ENCODE measurements at places on chromosomes 12 and 14.

GRCh38 chr14:54200726-54201125, 196.1 kb upstream of the CDKN3 start:
- no peak for DNase-seq

DNA sequence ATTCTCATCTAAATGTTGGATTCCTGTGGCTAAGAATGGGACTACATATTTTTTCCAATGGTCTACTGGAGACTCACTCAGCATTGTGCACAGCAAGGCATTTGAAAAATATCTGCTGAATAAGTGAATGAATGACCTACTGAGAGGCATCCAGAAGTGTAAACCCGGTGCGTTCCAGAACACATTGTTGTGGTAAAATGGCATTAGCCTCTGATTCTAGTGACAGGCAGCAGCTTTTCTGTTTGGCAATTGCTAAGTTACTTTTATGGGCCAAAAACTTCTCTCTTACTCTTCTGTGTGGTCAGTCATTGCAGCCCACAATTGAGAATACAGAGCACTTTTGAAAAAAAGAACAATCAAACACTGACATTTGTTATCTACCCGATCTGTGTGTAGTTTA, 36.5 kb downstream of the WIF1 start:
- no peak for DNase-seq

DNA sequence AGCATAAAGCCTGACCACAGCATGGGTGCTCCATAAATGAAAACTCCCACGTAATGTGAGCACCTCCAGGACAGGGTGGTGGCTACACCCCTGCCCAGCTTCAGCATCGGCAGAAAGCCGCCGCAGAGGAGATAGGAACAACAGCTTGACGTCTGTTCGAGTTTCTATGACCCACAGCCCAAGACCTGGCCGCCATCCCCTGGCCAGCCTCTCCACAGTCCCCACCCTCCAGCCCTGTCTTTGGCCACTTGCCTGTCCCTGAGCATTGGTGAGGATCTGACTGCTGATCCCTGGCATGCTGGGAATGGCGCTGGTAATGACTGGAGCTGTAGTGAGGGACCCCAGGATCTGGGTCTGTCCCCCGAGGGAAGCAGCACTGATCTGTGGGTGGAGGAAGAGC, 21.3 kb downstream of the POU6F1 start:
- no peak for DNase-seq

- DNase-seq: no peak
These were observed 56.2 kb downstream of the FNTB start for GRCh38 chr14:65042731-65043372.

DNA sequence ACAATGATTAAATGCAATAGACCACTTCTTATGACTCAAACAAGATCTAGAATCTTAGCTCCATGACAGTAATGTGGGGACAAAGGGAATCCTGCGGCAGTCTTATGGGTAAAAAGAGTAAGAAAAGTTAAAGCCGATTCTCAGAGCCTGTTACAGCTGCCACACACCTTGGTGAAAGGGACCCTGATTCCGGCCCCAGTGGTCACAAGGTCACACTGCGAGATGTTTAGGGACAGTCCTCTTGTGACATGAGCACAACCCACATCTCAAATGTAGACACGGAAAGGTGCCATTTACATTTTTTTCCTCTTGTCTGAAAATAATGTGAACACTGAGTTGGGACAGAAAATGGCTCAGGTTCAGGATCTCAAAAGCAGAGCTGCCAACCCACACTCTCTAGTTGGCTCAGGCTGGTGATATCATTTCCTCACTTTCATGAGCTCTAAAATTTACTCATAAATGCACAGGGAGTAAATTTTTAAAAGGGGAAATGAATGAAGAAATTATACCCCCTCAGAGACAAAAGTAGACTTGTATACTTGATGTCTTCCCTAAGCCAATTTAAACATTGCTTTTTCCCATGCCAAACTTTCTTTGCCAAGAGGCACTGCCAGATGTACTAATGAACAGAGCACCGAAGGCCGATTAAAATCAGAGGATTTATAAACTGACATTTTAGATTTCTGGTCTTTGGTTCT, 113.1 kb upstream of the OVCH1 start:
- no peak for DNase-seq

DNA sequence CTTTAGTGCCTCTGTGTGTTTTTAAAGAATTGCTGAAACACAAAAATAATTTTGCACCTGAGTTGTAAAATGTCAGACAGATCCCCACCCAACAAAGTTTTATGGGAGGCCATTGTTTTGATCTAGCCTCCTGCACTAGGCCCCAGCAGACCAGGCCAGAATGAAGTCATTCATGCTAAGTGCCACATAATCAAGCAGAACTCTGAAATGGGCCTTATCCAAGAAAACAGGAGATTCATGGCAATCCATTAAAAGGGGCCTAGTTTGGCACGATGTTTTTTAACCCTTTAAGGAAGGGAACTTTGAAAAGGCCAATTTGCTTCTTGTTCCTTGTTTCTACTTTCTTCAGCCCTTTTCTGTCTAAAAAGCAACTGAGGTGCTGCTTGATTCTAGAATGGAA, 260.9 kb downstream of the ITPR2 start:
- no peak for DNase-seq

- no peak for DNase-seq
These were observed 3.7 kb downstream of the MYH6 start for GRCh38 chr14:23404331-23404900.

DNA sequence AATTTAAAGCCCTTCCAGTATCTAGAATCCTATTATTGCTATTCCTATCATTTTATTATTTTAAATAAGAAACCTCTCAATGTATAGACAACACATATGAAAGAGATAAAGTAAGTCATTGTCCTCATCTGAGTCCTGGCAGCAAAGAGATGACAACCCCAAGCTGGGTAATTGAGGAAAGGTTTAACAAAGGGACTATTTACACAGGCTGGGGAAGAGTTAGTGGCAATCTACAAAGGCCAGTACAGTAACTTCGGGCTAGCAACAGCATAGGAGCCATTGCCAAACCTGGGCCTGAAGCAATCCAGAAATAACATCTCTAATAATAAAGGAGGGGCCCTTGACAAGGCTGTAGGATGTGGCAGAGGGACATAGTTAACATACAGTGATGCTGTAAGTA, 11.2 kb downstream of the PDE6H start:
- no peak for DNase-seq

GRCh38 chr14:36973806-36974442, 198.5 kb downstream of the SLC25A21 start:
- DNase-seq: no peak

- no peak for DNase-seq
These were observed 59.9 kb downstream of the SLC6A12 start for GRCh38 chr12:154058-154457.

DNA sequence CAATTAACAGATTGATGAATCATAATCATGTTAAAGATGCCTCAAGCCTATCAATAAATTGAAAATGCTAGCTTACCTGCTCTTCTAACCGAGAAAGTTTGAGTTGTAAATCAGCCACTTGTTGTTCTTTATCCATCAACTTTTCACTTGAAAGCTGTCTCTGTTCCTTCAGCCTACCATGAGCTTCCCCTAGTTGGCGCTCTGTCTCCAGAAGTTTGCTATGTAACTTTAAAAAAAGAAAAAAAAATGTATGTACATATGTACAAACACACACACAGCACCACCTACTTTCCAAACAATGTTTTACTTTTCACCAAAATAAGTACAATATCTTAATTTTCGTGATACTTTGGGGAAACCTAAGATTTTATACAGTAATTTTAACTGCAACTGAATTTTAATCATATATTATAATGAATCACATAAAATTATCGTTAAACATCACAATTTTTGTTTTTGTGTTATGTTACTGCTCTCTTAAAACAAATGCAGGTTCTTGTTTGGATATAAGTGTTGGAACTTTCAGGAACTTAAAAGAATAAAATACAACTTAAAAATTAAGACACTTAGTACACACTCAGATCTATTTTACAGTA, 101.2 kb downstream of the EEA1 start:
- DNase-seq: peak; percentile 35

DNA sequence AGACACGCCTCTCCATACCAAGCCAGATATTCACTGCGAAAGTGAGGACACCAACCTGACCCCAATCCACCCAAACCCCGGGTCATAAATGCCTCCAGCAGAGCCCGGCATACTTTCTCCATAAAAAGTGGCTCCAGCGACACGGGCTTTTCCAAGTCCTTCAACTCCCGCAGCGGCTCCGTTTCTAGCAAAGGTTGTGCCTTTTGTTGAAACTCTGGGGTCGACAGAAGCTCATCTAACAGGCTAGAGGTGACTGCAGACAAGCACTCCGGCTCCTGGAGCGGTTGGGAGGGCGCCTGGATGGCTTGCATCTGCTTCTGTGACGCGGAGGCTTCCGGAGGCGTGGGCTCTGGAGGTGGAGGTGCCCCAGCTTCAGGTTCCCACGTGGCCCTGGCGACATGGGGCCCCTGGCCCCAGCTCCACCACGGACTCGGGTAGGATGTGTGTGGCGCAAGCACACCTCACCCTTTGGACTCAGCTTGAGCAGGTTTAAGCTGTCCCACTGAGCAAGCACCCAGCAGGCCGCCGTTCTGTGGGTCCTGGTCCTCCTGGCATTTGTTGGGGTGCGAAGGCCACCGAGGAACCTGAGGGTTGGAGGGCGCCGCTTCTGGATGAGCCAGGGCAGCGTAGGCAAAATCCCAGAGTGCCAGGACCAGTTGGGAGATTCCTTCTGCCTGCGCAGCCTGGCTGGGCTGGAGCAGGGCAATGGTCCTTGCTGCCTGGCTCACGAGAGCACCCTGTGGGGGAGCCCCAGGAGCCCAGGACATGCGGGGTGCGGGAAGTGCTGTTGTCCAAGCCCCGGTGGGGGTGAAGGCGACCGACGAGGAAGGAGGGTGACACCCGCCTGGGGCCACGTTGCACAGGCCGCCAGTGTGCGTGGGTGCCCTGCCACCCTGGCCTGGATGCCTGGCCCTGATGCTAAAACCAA, 186.3 kb downstream of the ALG10 start:
- no peak for DNase-seq

- DNase-seq: no peak
These were observed 10.2 kb downstream of the PSMC1 start for GRCh38 chr14:90266441-90267154.

- no peak for DNase-seq
These were observed 1.6 kb downstream of the KMT2D start for GRCh38 chr12:49059045-49059298.

DNA sequence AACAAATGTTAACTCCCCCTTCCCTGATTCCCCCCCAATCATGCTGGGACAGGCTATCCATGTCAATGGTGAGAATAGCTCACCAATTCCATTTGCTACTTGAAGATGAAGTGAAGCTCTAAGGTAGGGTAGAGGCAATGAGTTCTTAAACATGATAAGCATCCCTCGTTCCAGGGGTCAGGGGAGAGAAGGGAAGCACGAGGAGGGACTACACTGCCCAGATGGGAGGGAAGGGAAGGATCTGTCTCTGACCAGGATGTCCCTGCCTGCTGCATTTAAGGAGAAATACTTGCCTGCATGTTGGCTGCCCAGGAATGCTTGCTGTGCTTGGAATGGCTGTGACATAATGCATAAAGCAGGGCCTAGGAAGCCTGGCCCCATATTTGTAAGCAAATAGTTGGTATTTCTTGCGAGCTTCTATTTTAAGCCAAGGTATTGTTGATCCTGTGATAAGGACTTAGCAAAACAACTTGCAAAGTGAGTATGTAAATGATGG, 155.1 kb downstream of the CEP83 start:
- DNase-seq: no peak

DNA sequence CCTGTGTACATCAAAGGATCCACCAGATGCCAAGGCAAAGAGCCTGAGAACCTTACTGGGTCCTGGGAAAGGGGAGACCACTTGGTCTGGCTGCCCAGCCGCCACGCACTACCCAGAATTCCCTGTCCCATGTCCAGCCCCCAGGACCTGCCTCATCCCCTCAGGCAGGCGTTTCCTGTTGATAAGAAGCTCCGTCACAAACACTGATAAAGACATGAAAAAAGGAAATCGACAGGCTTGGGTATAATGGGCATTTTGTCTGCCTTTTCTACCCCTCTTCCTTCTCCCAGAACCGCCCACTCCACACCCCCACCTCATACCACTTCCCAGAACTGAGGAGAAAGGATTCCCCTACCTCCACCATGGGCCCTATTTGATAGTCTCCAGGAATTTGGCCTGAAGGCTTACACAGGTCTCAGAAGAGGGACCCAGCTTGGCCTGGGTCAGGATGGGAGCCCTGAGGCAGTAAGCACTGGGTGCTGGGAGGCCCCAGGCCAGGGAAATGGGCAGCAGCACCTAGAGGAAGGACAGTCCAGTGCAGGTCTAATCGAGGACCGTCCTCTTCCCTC, 18.8 kb downstream of the ACVRL1 start:
- no peak for DNase-seq
